Activated T-helper 1 cell treated with anti-CD3 and anti-CD28 coated beads, Interleukin-12 subunit alpha, Interleukin-12 subunit beta, Interleukin-2, Interleukin-4 antibody, amounts not matched to agents 30 ng/mL and 10 ng/mL and 1 ng/mL, durations not matched to agents 14 hours and 24 hours and 36 hours (primary cell): ENCODE measurements at places on chromosomes 16 and 17.

GRCh38 chr17:30165147-30165546 is 48.5 kb downstream of the NSRP1 start:
- H3K4me1 ChIP-seq: peaks cover 13% of the 10 kb centered on the region
- H3K27ac ChIP-seq: no peak overlapping the region
- H3K4me3 ChIP-seq: no peak overlapping the region
- H3K36me3 ChIP-seq: peaks cover 20% of the 10 kb centered on the region
- no peak for DNase-seq

DNA sequence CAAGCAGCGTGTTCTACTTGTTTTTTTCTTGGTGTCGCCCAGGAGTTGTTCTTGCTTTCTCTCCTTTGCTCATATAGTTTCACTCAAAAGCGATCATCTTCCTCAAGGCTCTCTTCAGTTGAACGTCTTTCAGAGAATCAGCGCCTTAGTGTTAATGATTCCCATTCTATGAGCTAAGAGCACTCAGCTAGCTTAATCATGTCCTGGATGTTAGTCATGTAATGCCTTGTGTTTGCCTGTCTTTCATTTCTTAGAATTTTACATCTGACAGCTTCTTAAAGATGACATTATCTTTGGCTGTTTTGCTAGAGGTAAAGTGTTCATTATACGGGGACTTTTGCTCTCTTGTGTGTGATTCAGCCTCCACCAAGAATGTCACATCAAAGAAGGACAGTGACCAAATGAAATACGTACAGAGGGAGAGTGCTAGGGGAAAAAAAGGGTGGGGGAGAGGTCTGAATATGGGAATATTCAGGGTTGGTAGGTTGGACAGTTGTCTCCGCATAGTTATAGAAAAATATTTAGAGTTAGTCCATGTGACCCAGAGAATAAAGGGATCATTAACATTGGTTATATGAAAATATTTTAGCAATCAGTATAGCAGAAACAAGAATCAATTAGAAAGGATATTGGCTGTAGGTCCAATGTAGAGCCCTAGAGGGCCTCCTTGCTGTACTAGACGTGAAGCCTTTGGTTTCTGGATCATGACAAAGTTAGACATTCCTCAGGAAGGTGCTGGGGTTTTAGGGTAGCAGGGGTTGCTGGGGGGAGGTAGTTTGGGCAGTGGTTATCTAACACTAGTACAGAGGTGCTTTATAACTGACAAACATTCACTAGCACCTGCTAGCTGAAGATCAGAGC is 31.9 kb upstream of the ANKFN1 start:
- no peak overlapping the region for H3K27ac ChIP-seq
- no peaks in the 10 kb centered on the region for H3K4me1 ChIP-seq
- H3K36me3 ChIP-seq: no peaks in the 10 kb centered on the region
- no peaks in the 10 kb centered on the region for H3K27me3 ChIP-seq
- no peak overlapping the region for H3K4me3 ChIP-seq
- no peak for DNase-seq

- no peak for DNase-seq
- no peaks in the 10 kb centered on the region for H3K27me3 ChIP-seq
- no peaks in the 10 kb centered on the region for H3K4me1 ChIP-seq
- no peaks in the 10 kb centered on the region for H3K36me3 ChIP-seq
Observed at GRCh38 chr16:55263271-55264250, 60.4 kb upstream of the IRX6 start.

DNA sequence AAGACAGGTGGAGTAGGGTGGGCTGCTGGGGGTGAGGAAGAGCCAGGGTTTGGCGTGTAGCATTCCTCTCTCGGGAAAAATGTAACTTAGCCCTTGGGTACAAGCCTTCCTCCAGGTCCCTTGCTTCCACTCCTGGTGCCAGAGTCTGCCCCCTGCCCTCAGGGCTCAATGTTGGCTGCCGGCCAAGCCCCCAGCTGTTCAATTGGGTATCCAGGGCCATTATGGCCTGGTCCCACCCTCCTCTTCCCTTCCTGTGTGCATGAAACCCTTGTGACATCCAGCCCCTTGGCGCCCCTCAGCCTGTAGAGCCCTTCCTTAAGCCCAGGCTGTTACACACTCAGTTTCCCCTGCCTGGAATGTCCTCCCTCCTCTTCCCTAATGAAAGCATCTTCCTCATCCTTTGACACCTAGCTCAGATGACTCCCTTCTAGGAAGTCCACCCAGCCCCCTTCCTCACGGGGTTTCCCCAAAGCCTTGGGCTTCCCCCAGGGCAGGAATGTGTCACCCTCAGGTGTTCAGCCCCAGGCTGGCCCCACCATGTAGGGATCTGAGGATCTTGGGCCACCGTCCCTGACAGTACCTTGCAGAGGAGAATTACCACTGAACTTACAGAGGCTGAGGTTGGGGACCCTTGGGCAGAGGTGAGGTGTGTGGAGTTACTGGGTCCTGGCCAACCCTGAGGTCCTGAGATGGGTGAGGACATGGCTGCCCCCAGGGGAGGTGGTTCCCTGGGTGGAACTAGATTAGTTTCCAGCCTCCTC is 30.0 kb downstream of the B9D1 start:
- H3K4me3 ChIP-seq: no peak overlapping the region
- H3K36me3 ChIP-seq: no peaks in the 10 kb centered on the region
- H3K4me1 ChIP-seq: peaks cover 5% of the 10 kb centered on the region
- H3K27me3 ChIP-seq: peaks cover 5% of the 10 kb centered on the region
- no peak overlapping the region for H3K27ac ChIP-seq
- DNase-seq: no peak

- H3K4me3 ChIP-seq: no peak overlapping the region
- H3K27ac ChIP-seq: no peak overlapping the region
- H3K36me3 ChIP-seq: no peaks in the 10 kb centered on the region
- no peaks in the 10 kb centered on the region for H3K27me3 ChIP-seq
- H3K4me1 ChIP-seq: no peaks in the 10 kb centered on the region
Observed at GRCh38 chr17:9788601-9789000, 2.8 kb downstream of the DHRS7C start.

- H3K4me3 ChIP-seq: no peak overlapping the region
- H3K4me1 ChIP-seq: peaks cover 14% of the 10 kb centered on the region
- DNase-seq: no peak
- peaks cover 7% of the 10 kb centered on the region for H3K27me3 ChIP-seq
- no peak overlapping the region for H3K27ac ChIP-seq
Observed at GRCh38 chr17:78895322-78895721, 7.7 kb downstream of the CEP295NL start.

GRCh38 chr16:75491876-75492275 is 3.4 kb downstream of the CHST6 start:
- no peaks in the 10 kb centered on the region for H3K4me1 ChIP-seq
- DNase-seq: no peak
- no peak overlapping the region for H3K27ac ChIP-seq

DNA sequence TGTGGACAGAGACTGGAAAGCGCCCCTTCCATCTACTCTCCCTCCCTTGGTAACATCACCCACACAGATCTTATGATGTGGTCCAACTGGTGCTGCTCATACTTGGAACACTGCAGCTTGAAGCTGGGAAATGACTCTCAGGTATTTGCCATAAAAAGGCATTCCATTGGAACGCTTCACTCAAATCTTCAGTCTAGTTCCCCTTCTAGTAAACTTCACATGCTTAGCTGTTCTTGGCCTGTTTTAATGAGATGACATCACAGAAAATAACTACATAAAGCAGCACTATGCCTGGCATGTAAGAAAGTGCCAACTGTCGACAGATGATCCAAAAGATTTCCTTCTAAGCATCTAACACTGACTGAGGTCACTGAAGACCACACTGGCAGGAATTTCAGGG is 9.3 kb downstream of the ZNF263 start:
- H3K4me1 ChIP-seq: no peaks in the 10 kb centered on the region

GRCh38 chr16:68999114-68999513 is 106.3 kb upstream of the HAS3 start:
- DNase-seq: no peak
- H3K4me3 ChIP-seq: no peak overlapping the region
- no peaks in the 10 kb centered on the region for H3K27me3 ChIP-seq
